ENCODE measurements at places on chromosomes 2 and 18.

GRCh38 chr18:58110398-58110797 is 66.4 kb downstream of the NEDD4L start:
- no peak for DNase-seq

GRCh38 chr2:228827056-228827700 is 443.9 kb downstream of the PID1 start:
- no peak for DNase-seq

GRCh38 chr2:190529486-190530247 is 4.9 kb downstream of the NEMP2 start:
- DNase-seq, result no peak

GRCh38 chr18:26734760-26735159 is 130.7 kb downstream of the AQP4 start:
- no peak for DNase-seq

DNA sequence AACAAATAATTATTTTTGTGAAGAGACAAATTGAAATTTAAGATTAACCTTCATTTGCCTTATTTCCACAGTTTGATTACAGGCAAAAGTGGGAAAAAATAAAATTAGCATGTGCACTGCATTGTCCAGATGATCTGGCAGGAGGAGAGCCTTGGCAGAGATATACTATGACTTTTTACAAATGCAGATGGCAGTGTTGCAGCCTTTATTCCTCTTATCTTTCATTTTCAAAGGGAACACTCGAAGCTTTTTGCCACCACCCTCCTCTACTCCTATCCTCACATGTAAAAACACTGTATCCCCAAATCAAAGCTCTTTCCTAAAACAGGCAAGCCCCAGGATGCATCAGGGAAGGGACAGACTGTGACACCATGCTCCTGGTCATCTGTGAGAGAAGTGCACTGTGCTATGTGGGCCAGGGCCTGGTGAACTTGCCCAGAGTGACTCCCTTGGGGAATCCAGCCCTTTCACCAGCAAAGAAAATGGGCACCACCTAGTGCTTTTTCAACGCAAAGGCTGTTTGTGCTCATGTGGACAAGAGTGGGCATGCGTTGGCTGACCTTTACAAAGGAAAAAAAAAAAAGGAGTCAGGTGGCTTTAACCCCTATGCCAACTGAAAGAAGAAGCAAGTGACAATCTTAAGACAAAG is 74.7 kb upstream of the ETAA1 start:
- DNase-seq, result no peak

- DNase-seq, result no peak
Measured at GRCh38 chr18:48667276-48668254, 128.7 kb downstream of the CTIF start.

DNA sequence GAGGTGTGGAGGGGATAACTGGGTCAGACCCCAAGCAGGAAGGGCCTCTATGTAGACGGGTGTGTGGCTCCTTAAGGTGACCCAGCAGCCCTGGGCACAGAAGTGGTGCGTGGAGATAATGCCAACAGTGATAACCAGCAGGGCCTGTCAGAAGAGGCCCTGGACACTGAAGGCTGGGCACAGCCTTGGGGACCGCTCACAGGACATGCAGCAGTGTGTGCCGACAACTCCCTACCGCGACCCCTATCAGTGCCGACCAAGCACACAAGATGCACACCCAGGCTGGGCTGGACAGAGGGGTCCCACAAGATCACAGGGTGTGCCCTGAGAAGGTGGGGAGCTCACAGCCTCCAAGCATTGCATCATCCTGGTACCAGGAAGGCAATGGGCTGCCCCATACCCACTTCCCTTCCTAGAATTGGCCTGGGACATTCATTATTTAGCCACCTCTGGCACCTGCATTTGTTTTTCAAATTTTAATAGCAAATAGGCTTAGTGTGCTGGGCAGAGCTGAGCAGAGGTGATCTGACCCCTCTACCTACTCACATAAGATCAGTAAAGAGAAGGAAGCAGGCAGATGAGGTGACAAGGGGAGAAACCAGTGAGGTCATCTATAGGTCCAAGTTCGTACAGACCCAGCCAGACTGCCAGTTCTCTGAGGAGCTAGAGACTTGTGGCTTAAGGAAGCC is 55.2 kb downstream of the BCL11A start:
- DNase-seq, result no peak
